ENCODE measurements at places on chromosomes 13 and 19.

GRCh38 chr19:13794398-13794756 lies 866 bp upstream of the ZSWIM4 start:
- no peak for DNase-seq

DNA sequence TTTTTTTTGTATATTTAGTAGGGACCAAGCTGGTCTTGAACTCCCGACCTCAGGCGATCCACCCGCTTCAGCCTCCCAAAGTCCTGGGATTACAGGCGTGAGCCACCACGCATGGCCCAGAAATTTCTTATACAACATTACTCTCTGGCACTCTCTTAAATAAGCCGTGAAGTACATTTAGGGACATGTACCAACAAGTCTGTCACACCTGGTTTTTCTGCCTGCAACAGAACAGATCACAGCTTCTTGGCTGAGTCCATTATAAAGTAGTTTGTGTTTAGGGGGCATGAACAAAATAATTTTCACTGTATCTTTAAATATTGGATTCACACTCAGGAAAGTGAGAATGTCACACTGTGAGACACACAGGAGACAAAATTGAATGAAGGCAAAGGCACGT lies 1567.3 kb downstream of the SLITRK5 start:
- DNase-seq, result no peak

GRCh38 chr13:97223711-97224541 lies 1.8 kb downstream of the MBNL2 start:
- DNase-seq, result peak; percentile 78

DNA sequence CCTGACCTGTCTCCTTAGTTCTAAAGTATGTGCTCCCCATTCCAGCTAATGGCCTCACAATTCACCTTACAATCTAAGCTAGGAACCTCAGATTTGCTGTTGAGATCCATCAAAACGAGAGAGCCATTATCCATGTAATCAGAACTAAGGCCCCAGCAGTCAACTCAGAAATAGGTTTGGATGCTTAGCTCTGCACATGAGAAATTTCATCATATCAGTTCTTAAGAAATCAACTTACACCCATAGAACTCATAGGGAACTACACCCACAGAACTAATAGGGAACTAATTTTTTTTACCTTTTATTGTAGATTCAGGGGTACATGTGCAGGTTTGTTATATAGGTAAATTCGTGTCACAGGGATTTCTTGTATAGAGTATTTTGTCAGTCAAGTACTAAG lies 28.7 kb downstream of the CYSLTR2 start:
- DNase-seq, result no peak

DNA sequence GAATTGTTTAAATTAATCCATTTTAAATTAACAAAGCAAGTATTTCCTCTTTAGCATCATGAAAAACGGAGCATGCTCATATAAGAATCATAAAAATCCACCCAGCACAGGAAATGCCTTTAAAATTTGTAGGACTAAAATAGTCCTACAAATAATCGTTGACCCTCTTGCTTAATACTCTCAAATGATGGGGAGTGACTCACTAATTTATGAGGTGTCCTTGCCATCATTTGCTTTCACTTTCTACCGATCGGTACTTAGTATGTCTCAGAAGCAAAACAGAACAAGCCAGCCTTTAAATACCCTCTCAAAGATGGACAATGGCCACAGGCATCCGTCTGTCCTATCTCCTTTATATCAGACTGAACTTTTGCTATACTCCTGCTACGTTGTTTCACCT lies 97.2 kb downstream of the SUCLA2 start:
- no peak for DNase-seq

DNA sequence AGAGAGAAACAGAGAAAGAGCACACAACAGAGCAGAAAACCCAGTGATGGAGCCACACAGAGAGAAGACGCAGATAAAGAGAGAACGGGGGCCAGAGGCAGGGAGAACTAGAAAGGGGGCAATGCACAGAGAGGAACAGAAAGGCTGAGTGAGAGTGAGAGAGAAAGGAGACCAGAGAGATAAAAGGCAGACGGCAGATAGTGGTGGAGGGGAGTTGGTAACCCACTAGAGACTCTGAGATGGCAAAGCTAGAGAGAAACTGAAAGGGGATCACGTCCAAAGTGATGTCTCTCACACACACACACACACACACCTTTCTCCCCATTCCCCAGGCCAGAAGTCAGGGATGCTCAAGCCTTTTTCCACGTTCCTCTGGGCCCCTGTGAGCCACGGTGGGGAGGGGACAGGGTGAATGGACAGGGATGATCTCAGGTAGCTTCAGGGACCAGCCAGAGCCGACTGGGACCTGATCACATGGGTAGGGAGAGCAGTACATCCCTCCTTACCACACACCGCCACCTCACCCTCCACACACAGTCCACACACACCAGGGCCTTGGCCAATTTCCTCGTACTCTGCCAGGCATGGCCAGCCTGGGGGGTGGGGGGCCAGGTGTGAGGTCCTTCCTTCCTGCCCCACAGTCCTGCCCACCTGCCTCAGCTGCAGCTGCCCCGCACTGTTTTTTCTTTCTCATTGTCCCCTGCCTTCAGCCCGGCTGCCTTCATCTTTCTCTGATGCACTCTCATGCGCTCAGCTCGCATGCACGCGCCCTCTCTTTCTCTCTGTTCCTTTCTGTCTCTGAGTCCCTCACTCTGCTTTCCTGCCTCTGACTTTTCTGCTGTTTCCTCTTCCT lies 22.5 kb upstream of the POU2F2 start:
- DNase-seq, result no peak

- DNase-seq, result no peak
Observed at GRCh38 chr13:76874479-76874878, 11.7 kb downstream of the KCTD12 start.

DNA sequence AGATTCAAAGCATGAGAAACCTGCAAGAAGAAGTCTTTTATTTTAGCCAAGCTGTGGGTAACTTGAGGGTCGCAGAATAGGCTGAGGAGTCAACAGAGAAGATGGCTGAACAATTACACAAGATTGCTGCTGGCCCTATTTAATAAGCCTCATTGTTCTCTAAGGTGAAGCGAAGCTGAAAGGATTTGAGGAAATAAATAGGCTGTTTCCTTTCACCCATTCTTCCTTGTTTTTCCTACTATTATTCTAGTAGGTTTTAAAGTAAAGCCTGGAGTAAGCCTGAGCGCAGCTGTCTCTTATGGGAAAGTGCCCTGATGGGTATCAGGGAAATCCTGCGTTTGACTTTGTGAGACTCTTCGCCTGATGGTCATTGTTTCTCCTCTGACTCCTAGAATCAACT lies 25.0 kb upstream of the PCCA start:
- no peak for DNase-seq

GRCh38 chr19:35993923-35994598 lies 927 bp upstream of the SDHAF1 start:
- DNase-seq, result no peak

DNA sequence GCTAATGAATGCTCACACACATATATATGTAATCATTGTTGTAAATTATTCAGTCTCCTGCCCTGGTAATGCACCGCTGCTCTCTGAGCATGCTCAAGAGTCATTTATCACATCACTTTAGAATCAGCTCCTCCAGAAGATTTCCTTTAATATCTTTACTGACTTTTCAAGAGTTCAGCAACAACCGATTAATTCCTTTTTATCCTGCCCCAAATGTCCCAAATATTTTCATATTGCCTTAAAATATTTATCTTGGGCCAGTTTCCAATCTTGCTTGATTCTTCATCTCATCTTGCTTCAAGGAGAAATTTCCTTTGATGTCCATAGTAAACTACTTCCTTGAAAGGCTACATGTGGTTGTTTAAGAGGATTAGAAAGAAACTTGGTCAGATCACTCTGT lies 132.5 kb downstream of the NHLRC3 start:
- DNase-seq, result no peak

GRCh38 chr19:30694156-30694755 lies 322.1 kb downstream of the ZNF536 start:
- no peak for DNase-seq

DNA sequence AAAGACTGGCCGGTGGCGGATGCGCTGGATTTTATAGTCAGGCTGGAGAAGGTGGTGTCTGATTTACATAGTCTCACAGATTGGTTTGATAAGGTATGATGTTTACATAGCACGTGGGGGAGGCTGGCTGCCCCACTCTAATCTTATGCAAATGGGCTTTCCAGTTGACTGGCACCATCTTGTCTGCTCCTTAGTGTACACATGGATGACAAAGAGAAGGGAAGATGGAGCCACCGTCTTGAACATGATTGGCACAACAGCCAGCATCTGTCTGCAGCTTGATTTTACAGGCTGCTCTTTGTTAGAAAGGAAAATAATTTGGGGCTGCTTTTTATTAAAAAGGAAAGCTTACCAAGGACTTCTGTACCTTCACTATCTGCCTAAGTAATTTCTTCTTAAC lies 265.2 kb upstream of the MAB21L1 start:
- DNase-seq, result no peak

DNA sequence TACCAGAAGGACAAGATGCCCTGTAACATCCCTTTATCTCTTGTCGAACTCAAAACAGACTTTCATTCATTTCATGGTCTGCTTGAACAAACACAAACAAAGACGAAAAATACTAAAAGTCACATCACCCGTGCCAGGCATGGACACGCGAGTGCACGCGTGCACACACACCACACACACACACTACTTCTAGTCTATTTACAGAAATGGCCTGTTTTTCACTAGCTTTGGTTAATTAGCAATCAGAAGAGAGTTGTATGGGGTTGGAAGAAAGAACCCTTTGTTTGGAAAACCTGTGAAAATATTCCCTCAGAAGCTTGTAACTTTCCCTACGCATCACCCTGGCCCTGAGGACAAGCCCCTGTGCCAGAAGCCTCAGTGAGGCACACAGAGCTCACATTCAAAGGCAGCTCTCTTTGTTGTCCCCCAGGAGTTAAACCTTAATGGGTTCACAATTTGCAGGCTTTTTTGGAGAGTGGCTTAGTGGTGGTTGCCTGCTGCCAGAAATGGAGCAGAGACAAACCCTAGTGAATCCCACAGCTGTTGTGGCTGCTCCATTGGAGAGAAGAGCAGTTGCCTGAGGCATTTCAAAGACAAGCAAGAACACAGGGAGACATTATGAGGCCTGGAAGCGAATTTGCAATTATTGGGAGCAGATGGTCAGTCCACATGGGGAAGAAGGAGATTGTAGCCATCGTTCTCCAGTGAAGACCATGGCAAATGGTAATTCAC lies 55.9 kb downstream of the STARD13 start:
- DNase-seq, result no peak

- no peak for DNase-seq
Observed at GRCh38 chr13:71758828-71759227, 108.2 kb downstream of the DACH1 start.

- no peak for DNase-seq
Observed at GRCh38 chr13:97932036-97932435, 21.4 kb upstream of the IPO5 start.

DNA sequence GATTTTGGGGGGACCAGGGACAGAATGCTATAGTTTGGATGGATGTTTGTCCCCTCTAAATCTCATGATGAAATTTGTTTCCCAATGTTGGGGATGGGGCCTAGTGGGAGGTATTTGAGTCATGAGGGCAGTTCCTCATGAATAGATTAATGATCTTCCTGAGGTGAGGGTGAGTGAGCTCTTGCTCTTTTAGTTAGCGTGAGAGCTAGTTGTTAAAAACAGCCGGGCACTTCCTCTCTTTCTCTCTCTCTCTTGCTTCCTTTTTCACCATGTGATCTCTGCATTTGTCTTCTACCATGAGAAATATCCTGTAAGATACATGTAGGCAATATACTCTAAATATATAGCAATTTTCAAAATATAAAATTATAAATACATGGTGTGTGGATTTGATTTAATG lies 290.8 kb upstream of the PCDH9 start:
- DNase-seq, result no peak

DNA sequence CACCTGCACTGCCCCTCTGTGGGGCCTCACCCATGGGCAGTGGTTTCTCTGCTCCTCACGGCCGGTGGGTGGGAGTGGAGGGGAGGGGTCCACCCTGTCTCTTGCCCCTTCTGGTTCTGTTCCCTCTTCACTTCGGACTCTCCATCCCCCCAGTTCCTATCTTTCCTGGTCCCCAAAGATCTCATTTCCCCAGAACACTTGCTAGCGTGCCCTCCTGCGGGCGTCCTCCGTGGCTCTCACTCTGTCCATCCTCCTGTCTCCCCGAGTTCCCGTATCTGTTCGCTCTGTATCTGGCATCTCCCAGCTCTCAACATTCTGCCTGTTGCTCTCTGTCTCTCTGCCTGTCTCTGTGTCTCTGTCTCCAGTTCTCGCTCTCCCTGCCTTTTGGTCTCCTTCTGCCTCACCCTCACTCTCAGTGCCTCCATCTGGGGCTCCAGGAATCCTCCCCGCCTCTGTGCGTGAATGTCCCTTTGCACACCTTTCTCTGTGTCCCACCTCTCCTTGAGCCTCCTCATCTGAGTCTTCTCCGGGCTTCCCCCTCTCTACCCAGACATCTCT lies 363 bp downstream of the SPIB start:
- DNase-seq, result no peak

DNA sequence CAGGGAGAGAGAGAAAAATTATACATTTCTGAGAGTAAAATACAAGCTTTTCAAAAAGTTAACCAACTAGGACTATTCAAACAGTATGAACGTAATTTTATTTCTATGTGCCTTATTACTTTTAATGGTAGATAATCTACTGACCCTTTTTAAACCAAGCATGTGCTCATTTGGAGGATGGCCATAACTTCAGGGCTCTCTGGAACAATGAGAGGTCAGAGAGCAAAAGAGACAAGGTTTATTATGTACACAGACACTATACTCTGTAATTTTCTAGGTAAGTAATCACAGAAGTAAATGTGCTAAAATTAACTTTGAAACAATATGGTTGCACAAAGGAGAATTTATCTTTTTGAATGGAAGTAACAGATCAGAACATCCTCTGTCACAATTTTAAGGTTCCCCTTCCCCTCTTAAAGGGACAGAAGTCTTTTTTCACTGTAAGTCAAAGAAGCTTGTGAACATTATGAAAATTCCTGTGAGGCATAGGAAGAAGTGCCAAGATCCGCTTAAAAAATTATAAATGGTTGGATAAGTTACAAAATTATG lies 1.0 kb downstream of the POSTN start:
- no peak for DNase-seq

GRCh38 chr19:11269408-11269807 lies 7.1 kb upstream of the DOCK6 start:
- DNase-seq, result no peak
